ENCODE measurements at places on chromosomes 1 and 21. TPM values are rescaled to one million over a fixed set of nuclear protein-coding genes. Genes with fewer than 3 reads are reported as not detected.
A peak's percentile ranks its signal among the peaks of the same experiment; 100 is the strongest.

SLC35F3 gene
- total RNA-seq, result not detected

LRRC41 gene
- 35.8 TPM for total RNA-seq

RRP1 gene
- 10.1 TPM for total RNA-seq

DCAF8 gene
- total RNA-seq, result 142 TPM

TMPRSS3 gene
- total RNA-seq, result not detected

PRAMEF18 gene
- not detected for total RNA-seq

SPRR2D gene
- not detected for total RNA-seq

SLC30A1 gene
- total RNA-seq, result 11.5 TPM

TOR3A gene
- 11.3 TPM for total RNA-seq

ATP1A2 gene
- 209 TPM for total RNA-seq

MTARC1 gene
- 7.9 TPM for total RNA-seq

- DNase-seq, result no peak
Observed at GRCh38 chr1:207030522-207031009, 2.0 kb downstream of the C1orf116 start.

- no peak for DNase-seq
Observed at GRCh38 chr1:229757226-229757625, 131.2 kb downstream of the URB2 start.

- no peak for DNase-seq
Observed at GRCh38 chr21:44569861-44570517, 3.5 kb upstream of the KRTAP10-4 start.

- no peak for DNase-seq
Observed at GRCh38 chr1:22711071-22711470, 432 bp downstream of the EPHB2 start.

GRCh38 chr1:110630839-110631663, 24.9 kb upstream of the KCNA2 start:
- peak; percentile 85 for DNase-seq

DNA sequence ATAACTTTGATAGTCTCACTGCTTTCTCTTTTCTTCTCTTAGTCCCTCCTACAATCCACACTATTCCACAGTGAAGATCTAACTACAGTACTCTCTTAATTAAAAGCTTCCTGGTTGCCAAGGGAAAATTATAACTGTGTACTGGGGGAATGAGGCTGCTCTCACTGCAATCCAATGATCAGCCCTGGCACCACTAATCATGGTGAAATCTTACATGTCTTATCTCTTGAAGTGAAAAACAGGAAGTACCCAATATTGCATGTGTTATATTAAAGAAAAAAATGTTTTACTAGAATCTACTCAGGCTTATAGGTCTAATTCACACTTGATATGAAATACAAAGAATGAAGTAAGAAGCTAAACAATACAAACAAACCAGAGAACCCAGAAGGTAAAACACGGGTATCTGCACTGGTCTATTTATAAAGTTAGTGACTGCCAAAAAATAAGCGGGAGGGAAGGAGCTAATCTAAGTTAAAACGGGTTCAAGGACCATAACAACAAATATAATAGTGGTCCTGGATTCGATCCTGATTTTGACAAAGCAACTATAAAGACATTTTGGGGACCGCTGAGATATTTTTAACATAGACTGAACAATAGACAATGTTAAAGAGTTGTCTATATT, 57.5 kb downstream of the RGS2 start:
- DNase-seq, result no peak

GRCh38 chr1:204080163-204080903, 7.4 kb downstream of the SOX13 start:
- peak; percentile 81 for DNase-seq

DNA sequence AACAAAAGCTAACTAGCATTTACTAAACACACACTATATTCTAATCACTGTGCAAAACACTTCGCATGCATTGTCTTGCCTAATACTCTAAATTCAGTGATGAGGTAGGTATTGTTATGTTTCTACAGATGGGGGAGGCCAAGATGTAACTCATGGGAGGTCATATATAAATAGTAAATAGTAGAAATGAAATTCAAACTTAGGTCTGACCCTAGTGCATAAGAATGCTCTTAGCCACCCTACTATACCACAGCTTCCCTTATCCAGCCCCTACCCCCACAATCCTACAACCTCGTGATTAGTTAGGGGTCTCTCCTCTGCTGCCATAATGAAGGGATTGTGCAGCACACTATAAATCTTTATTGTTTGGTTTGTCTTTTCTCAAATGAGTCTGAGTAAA, 3.3 kb downstream of the PFDN2 start:
- no peak for DNase-seq

GRCh38 chr1:228391411-228392020, 15.1 kb downstream of the TRIM11 start:
- peak; percentile 41 for DNase-seq

GRCh38 chr1:95388031-95388430, 154.0 kb downstream of the RWDD3 start:
- no peak for DNase-seq

DNA sequence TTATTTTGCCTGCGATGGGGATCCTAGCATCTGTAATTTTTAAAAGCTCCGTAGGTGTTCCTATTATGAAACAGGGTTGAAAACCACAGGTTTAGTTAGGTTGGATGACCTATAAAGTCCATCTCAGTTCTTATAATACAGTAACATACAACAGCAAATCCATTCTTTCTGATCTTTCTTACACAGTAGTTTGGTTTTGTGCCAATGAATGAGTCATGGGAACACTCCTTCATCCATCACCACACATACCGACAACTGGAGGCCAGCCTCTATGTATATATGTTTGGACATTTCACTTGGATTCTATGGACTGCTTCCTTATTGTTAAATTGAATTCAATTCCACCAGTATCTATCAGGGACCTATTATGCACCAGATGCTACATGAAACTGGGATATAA, 118.4 kb upstream of the L1TD1 start:
- no peak for DNase-seq

DNA sequence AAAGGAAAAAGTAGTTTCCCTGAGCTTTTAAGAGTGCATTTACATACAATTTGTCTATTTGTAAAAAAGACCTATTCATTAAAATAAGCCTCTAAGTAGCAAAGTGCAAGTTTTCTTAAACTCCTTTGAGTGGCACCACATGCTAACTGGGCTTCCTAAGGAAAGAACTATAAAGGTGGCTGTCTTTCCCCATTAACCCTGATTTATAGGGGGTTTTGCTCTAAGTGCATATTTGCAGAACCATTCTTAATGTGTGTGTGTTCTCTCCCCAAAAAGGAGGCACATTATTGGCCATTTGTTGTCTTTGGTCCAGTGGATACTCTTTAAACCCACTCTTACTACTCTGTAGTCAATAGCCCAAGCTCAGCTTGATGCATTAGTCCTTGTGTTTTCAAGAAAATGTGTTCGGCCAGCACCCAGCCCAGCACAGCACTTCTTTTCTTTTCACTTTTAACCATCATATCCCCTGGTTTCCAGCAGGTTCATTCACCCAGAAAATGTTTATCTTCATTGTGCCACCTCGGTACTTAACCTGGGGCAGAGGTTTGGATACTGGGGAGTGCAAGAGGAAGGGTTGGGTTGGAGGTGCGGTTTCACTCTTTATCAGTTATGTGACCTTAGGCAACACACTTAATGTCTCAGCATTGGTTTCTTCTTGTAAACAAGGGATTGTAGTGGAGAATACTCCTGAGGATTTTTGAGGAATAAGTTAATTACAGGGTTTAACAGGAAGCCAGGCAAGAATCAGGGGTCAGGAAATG, 161.9 kb upstream of the UBE2U start:
- no peak for DNase-seq

DNA sequence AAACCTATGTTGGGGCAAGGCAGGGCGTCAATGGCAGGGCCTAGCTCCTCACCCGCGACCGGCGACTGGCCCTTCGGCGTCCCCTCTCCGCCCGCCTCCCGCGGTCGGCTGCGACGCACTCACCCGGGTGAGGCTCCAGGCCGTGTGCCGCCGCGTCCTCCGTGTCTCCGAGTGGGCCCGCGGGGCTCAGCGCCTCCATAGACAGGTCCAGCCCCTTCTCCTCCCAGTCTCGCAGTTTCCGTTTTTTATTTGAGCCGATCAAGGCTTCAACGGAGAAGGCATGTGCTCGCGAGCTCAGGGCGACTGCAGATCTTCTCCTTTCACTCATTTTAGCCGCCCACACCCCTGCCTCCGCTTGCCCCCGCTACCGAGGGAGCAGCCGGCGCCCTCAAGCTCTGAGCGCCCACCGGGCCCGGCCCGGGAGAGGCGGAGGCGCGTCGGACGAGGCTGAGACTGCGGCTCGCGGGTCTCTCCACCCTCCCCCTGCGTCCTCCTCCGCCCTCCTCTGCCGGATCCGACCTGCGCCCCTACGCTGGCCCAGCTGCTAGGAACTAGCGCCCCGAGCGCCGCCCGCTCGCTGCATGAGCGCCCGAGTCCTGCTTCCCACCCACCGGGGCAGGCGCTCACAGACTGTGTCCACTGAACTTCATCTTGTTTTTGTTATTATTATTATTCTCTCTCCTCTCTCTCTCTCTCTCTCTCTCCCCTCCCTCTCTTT, 516 bp downstream of the TBX15 start:
- DNase-seq, result no peak

DNA sequence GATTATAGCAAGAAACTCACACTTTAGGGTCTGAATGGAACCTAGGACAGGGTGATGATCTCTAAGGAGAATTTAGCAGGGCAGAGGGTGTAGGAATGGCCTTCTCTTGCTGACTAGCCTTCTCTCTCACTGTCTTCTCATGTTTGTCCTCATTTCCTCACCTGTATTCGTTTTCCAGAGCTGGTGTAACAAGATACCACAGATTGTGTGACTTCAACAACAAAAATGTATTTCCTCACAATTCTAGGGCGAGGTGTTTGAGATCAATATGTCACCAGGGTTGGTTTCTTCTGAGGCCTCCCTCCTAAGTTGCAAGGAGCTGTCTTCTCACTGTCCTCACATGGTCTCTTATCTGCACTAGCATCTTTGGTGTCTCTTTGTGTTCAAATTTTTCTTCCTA, 177.9 kb upstream of the C1orf87 start:
- DNase-seq, result no peak

- peak; percentile 72 for DNase-seq
Observed at GRCh38 chr1:199243423-199244061, 604.7 kb downstream of the PTPRC start.

DNA sequence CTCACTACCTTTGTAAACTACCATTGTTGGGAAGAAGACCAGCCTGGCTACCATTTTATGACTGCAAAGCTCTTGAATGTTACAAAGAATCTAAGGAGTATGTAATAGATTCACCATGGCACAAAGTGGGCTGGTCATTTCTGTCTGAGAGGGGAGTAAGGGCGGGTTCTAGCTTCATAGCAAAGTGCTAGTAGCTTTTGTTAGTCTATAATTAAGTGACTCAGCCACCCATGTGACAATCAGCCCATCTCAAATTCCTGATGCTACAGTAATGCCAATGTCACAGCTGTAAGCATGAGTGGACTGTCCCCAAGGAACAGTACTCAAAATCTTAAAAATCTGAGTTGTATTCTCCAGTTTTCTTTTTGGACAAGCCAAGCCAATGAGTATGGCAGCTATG, 15.4 kb upstream of the OTUD3 start:
- DNase-seq, result no peak

DNA sequence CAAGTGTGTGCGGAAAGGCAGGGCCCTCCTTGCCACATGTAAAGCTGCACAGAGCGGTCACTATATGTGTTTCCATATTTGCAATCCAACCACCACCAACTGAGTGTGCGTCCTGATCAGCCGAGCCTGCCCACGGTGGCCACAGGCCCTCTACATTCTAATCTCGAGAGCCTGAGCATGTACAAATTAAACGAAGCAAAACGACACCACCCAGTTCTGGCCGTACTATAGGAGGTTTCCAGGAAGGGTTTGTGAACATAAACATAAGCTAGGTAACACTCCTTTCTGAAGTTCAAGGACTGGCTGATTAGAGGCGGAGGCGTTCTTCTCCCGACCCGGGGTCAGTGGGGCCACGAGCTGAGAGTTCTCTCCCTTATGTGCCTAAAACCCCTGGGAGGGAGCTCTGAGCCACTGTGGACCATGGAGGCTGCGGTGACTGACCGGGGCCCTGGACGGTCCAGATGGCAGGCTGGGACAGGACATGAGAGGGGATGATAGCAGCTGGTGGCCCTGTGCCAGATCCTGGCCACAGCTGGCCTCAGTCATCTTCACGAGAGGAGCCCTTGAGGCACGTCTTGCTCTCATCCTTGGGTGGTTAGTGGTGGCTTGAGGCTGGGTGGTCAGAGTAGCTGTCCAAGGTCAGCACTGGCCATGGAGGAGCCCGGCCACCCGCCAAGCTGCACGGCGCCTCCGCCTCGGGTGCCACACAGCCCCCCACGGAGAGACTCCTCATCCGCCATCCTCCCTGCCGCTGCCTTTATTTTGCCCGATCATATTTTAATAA, 39.1 kb upstream of the TRAPPC10 start:
- DNase-seq, result peak; percentile 75

DNA sequence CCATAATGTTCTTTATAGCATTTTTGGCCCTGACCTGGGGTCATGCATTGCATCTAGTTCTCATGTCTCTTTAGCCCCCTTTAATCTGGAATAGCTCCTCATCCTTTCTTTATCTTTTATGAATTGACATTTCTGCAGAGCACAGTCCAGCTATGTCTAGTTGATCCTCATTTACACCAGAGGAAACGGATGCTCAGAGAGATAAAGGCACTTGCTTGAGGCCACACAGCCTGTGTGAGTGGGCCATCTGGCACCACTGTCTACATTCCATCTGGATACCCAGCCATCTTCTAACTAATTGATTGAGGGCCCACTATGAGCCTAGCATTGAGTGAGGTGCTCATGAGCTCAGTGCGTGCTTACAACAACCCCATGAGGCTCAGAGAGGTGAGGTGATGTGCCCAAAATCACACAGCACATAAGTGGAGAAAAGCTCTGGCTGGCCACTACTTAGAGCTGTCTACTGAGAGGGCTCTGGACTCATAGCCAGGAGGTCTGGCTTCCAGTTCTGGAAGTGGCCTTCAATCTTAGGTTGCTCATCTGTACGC, 3.5 kb downstream of the HPCA start:
- no peak for DNase-seq

GRCh38 chr1:203082571-203083462, 3.0 kb downstream of the MYOG start:
- no peak for DNase-seq

- DNase-seq, result no peak
Observed at GRCh38 chr1:13893409-13893821, 193.4 kb downstream of the PRDM2 start.

DNA sequence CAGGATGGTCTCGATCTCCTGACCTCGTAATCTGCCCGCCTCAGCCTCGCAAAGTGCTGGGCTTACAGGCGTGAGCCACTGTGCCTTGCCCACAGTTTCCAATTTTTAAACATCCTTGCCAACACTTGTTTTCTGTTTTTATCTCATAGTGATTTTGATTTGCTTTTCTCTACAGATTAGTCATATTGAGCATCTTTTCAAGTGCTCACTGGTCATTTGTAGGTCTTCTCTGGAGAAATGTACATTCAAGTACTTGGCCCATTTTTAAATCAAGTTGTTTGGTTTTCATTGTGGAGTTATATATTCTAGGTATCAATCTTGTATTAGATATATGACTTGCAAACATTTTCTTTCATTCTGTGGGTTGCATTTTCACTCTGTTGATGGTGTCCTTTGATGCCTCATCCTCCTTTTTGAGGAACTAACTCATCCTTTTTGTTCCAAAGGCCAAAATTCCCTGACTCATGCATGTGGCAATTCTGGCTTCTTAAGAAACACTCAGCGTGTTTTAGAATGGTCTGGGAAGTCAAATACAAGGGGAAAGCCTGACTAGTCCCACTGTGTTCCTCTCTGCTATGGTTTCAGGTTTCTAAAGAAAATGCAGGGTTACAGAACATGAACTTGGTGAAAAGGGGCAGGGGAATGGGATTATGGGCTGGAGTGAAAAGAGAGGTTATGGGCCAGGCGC, 37.3 kb downstream of the PTAFR start:
- no peak for DNase-seq

- DNase-seq, result no peak
Observed at GRCh38 chr1:73913025-73913424, 285.0 kb downstream of the LRRIQ3 start.

GRCh38 chr1:51247022-51247421, 10.9 kb downstream of the RNF11 start:
- DNase-seq, result no peak
